Stimulated activated CD8-positive, alpha-beta memory T cell treated with anti-CD3 and anti-CD28 coated beads, Interleukin-4, amount 100 ng/mL, for 48 hours (primary cell): ENCODE measurements at places on chromosomes 13 and 19.
A peak's percentile ranks its signal among the peaks of the same experiment; 100 is the strongest.

- no peak for DNase-seq
Observed at GRCh38 chr13:113110852-113111315, 5.3 kb downstream of the F7 start.

GRCh38 chr19:40155749-40156265 lies 35.4 kb upstream of the MAP3K10 start:
- DNase-seq: no peak

GRCh38 chr13:94251831-94252608 lies 227.5 kb downstream of the DCT start:
- DNase-seq: no peak

DNA sequence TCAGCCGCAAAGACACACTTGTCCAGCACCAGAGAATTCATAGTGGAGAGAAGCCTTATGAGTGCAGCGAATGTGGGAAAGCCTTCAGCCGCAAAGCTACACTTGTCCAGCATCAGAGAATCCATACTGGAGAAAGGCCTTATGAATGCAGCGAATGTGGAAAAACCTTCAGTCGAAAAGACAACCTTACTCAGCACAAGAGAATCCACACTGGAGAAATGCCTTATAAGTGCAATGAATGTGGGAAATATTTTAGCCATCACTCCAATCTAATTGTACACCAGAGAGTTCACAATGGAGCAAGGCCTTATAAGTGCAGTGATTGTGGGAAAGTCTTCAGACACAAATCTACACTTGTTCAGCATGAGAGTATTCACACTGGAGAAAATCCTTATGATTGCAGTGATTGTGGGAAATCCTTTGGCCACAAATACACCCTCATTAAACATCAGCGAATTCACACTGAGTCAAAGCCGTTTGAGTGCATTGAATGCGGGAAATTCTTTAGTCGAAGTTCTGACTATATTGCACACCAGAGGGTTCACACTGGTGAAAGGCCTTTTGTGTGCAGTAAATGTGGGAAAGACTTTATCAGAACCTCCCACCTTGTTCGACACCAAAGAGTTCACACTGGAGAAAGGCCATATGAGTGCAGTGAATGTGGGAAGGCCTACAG lies 6.8 kb downstream of the ZNF134 start:
- no peak for DNase-seq

DNA sequence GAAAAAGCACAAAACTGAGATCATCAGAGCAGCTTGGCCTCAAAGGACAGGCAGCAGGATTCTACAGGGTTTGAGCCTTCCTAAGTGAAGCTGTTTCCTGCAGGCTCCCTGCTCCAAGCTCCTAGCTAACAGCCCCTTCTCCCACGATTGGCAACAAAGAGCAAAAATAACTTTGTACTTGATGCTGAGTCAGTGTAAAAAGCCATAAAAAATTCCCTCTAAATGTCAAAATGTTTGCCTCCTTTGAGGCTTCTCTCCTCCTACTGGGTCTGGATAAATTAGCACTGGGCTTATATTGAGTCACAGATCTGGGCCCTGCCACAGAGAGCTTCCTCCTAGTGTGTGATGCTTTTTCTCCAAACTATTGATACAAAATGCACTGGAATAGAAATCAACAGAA lies 153.3 kb downstream of the TNFRSF19 start:
- DNase-seq: no peak

- DNase-seq: no peak
Observed at GRCh38 chr13:67095621-67096020, 134.5 kb downstream of the PCDH9 start.

DNA sequence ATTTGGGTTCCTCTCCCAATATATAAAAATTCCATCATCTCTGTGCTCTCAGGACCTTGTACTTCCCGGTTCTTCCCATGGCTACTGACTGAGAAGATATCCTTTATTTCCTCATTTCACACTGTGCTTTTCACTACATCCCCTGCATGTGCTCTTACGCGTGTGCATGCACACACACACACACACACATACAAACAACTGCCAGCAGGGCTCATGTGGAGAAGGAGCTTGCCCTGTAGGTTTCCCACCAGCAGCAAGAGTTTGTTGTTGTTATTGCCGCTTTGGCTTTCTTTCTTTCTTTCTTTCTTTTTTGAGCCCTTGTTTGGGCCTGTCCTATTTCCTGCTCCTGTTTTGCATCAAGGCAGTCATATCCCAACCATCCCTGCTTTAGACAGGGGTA lies 43.6 kb downstream of the TEX26 start:
- DNase-seq: no peak

- no peak for DNase-seq
Observed at GRCh38 chr13:102484329-102484728, 82.5 kb upstream of the FGF14 start.

- DNase-seq: no peak
Observed at GRCh38 chr13:99227909-99228688, 27.4 kb downstream of the UBAC2 start.

DNA sequence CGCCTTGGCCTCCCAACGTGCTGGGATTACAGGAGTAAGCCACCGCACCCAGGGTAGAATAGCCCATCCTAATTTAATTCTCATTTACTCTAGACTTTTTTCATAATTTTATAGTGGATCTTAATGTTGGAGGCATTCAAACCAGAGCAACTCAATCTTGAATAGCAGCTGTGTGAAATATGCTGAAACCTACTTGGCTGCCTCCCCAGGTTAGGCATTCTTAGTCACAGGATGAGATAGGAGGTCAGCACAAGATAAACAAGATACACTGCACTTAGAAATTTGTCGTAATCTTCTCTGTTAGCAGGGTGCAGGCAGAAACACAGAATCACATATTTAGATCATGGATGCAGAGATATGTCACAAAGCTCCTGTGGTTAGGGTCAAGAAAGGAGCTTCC lies 2.7 kb upstream of the ZNF43 start:
- DNase-seq: no peak

- peak; percentile 89 for DNase-seq
Observed at GRCh38 chr19:43526884-43527859, at the start of gene ETHE1. Gene ETHE1, minus strand, starts transcription at chr19:43527201. Its CDS starts 24 bp downstream, at chr19:43527177.

DNA sequence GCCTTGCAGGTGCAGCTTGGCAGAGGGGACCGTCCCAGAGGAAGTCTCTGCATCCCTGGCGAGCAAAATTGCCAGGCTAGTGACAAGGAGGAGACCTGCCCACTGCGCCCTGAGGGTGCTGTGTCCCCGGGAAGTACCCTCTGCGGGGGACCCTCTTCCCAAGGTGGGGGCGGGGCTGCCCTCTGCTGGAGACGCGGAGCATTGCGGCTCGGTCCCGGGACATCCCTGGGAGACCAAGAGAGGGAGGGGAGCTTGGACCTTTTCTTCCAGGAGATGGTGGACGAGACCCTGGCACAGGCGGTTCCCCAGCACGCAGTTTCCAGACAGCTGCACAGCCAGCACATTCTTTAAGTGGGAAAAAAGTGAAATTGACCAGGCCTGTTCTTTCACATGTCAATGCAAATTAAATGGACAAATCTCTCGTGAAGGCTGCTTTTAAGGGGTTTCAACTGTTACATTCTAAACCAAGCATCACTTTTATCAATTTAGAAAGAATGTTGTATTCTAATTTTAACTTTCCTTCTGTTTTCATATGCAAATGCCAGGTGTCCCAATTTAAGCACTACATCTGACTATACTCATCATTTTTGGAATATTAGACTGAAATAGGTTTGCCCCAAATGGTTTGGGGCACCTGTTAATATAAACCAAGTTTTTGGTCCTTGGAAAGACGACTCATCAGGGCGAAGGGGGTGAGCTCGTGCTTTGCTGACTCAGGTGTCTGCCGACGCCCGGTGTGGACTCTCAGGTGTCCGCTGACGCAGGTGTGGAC lies 60.7 kb downstream of the MCF2L start:
- DNase-seq: peak; percentile 84

DNA sequence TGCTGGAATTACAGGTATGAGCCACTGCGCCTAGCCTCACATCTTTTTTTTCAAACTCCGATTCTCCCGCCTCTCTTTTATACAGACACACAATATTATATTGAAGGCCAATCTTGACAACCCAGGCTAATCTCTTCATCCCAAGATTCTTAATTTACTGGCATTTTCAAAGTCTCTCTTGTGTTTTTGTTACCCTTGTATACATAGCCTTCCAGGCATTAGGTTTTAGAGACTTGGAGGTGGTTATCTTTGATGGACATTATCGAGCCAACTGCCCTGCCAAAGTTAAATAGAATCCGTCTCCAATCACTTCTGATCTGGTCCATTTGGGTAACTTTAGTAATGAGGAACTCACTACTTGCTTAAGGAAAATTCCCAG lies 14.4 kb upstream of the CYP2A7 start:
- no peak for DNase-seq

GRCh38 chr13:27728271-27728670 lies 64.0 kb upstream of the GSX1 start:
- no peak for DNase-seq

DNA sequence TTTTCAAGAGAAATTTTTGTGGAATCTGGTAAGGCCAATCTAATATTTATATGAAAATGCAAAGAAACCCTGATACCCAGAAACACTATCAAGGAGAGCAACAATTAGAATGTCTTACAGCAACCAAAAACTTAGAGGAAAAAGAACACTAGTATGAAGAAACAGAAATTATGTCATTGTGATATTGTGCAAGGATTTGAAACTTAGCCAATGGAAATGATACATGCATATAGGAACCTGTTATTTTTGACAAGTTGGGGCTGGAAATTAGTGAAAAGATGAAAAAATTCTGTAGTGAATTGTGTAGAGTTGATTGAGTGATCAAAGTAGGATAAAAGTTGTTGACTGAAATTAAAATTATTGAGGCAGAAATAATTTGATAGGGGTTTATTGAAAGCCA lies 792.6 kb upstream of the SLITRK6 start:
- no peak for DNase-seq

DNA sequence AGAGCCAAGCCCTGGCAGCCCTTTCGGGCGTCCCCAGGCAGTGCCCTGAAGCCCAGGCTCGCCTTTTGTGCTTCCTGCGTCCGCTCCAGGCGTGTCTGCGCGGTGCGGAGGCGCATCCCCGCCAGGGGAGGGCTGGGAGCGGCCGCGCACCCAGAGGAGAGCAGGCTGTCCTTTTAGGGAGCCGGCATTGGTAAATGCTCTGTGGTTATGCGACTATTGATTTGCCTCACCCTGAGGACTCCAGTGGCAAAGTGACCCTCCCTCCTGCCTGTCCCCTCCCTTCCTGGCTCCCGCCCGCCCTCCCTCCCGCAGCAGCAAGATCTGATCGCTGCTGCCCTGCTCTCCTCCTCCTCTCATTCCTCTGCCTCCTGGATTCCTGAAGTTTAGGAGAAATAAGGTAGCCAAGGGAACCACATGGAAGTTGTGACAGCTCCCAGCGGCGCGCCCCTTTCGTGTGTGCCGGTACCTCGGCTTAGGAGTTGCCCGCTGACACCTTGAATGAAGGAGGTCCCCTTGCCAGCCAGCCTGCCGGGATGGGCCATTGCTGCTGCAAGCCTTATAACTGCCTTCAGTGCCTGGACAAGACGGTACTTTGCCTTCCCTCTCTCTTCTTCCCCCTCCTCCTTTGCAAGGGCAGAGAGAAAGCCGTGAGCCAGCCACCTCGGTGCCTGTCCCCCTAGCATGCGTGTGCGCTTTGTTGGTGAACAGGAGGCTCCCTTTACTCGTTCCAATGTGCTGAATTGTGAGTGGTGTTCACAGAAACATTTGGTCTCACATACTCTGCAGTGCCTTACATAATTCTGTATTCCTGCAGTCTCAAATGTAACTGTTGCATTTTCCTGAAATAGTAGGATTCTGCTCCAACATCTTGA lies 166.9 kb downstream of the SLC7A1 start:
- no peak for DNase-seq

DNA sequence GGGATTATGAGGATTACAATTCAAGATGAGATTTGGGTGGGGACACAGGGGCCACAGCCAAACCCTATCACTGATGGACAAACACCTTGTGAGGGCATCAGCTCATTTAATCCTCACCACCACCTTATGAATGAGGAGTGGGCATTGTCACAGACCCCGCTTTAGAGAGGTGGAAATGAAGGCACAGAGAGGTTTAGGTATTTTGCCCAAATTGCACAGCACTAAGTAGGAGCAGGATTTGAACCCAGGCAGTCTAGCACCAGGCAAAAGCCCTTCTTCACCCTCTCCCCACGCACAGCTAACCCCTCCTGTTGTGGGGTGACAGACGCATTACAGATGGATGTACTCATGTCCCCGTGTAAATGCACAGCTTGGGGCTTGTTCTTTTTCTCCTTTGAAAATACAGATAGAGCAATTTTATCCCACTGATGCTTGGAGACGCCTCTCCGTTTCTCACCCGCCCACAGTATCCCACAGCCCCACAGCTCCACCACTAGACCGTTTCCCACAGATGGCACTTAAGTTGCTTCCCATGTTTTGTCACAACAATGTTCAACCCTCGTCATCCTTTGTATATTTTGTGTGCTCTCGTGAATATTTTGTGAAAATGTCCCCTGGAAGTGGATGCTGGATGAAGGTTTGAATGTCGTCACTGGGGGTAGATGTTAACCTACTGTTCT lies 48.2 kb downstream of the ANKRD10 start:
- DNase-seq: no peak

- DNase-seq: peak; percentile 79
Observed at GRCh38 chr13:27425918-27426630, 1.7 kb downstream of the GTF3A start.

DNA sequence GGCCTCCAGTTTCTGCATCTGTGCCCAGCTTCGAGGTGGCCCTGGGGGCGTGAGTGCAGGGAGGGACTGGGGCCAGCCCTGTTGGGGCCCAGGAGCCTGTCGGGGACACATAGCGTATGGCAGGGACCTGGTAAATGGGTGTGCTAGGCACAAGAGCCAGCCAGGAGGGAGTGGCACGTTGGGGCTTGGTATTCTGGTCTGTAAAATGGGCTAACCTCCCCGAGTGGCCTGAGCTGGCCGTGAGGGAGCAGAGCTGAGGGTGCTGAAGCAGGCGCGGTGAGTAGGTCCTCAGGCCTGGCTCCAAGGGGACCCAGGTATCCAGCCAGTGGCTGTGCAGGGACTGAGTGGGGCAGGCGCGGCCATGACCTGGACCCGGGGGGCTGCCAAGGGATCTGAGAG lies 4.3 kb downstream of the PTOV1 start:
- DNase-seq: no peak

DNA sequence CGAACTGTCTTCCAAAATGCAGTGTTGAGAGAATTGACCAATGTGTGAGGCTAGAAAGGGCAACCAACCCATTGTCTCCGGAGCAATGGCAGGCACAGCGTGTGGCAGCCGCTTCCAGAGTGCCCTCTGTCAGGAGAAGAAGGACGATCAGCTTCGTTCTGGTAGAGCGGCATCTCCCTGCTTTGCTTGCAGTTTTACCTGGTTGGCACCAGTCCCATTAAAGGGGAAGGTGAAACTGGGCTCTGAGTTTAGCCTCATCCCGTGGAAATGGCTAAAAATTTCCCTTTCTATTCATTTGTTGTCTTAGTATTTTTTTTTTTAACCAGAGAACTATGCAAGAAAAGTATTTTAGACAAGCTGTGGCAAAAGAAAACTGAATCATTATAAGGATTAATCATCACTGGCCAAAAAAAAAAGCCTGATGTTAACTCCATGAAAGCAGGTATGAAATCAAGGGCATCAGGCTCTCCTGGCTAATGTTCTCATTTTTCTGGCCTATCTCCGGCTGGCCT lies 81.5 kb upstream of the SLC7A1 start:
- no peak for DNase-seq
